ENCODE measurements at places on chromosomes 16 and 17. TPM values are rescaled to one million over a fixed set of nuclear protein-coding genes. Genes with fewer than 3 reads are reported as not detected.

- no peak for DNase-seq
Observed at GRCh38 chr16:5333991-5334390, 236.4 kb upstream of the EEF2KMT start.

DNA sequence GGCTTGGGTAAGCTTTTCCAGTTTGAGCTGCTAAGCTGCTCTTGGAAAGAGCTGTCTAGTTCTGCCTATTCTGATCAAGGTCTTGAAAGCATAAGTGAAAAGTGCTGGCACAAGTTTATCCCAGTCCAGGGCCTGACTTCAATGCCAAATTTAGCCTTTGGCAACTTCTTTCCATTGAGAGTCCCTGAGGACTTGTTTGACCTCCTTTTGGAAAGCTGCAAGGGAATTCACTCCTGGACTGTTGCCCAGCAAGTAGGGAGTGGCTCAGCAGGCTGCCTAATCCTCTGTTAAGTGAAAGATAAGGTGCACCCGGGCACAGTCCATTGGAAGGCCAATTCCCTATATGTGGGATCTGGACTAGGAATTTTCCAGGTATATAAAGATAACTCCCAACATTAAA is 16.0 kb upstream of the TANC2 start:
- DNase-seq = peak; percentile 79

DNA sequence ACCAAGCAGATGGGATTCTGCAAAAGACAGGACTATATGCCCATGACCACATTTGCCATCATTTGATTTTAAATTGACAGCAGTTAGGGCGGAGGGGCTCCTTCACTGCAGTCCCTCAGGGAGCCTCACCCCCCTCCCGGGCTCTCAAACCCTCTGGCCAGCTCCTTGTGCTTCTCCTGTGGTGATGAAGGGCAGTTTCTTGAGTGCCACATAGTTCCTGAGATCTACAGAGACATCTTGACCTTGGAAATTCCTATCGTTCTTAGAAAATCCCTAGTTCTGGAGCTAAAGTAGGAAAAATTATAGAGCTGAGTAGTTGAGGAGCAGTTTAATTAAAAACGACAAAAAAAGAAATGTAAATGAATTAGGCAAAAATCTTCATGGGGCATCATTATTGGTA is 231.5 kb downstream of the CCDC182 start:
- no peak for DNase-seq

GRCh38 chr17:51685287-51685909 is 425.1 kb downstream of the UTP18 start:
- no peak for DNase-seq

- peak; percentile 69 for DNase-seq
Observed at GRCh38 chr16:87317750-87318644, 805 bp upstream of the C16orf95 start.

DNA sequence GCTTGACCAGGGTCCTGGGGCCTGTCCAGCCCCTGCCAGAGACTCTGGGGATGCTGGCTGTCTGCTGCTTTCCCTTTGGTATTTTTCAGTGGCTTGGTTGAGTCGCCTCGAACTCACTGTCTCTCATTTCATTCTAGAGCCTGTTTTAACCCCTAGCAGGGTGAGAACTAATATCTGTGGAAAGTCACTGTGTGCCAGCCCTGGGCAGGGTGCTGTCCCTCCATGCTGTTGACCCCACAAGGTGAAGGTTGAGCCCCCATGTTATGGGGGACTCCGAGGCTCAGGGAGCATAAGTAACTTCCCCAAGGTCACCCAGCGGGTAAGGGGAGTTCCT is 33.0 kb downstream of the DCAKD start:
- no peak for DNase-seq

GRCh38 chr17:65183736-65184135 is 46.6 kb downstream of the RGS9 start:
- DNase-seq = no peak

DNA sequence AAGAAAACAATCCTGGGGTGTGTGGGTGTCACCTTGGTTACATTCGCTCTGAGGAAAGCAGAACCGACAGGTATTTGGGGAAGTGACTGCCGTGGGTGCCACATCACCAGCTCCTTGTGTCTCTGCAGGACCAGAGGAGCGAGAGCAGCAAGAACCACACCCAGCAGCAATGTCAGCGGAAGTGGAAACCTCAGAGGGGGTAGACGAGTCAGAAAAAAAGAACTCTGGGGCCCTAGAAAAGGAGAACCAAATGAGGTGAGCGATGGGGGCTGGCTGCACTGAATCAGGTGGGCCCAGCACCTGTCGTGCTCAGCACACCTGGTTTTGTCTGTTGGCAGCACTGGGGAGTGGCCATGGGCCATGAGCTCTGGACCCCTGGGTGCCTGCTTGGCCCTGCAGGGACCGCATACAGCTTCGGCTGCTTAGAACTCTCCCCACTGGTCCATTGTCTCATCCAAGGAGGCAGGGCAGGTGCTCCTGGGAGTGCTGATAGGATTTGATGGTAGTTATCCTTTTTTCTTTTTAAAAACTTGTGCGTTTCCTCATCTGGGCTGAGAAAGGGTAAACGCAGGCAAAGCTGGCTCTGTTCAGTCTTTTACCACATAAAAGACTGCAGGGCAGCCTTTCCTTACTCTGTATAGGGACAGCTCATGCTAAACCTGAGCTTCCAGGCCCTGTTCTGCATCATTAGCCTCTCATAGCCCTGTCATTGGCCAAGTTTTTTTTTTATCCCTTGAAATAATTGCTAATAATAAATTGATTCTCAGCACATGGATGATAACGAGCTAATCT is 29.4 kb downstream of the HMOX2 start:
- DNase-seq = no peak

Gene KRT9
- total RNA-seq = not detected

Gene KRTAP4-1
- not detected for total RNA-seq

Gene NACA2
- total RNA-seq = not detected

Gene USP6
- total RNA-seq = not detected

Gene TNFRSF13B
- total RNA-seq = not detected
